Adrenal gland (tissue), 19 donors: ENCODE measurements at places on chromosomes 1 and 21. TPM values are rescaled to one million over a fixed set of nuclear protein-coding genes. Genes with fewer than 3 reads are reported as not detected.

GRCh38 chr1:182676274-182676673 lies 8.1 kb downstream of the RGS8 start:
- H3K4me3 ChIP-seq = no peak overlapping the region
- H3K27me3 ChIP-seq = no peaks in the 10 kb centered on the region
- H3K4me1 ChIP-seq = no peaks in the 10 kb centered on the region
- H3K27ac ChIP-seq = no peak overlapping the region
- no peak for DNase-seq

Gene SNIP1
- 21.1 TPM for total RNA-seq

GRCh38 chr1:43531107-43531905 lies 623 bp downstream of the PTPRF start:
- H3K4me1 ChIP-seq = no peaks in the 10 kb centered on the region
- H3K27me3 ChIP-seq = no peaks in the 10 kb centered on the region
- H3K36me3 ChIP-seq = no peaks in the 10 kb centered on the region

DNA sequence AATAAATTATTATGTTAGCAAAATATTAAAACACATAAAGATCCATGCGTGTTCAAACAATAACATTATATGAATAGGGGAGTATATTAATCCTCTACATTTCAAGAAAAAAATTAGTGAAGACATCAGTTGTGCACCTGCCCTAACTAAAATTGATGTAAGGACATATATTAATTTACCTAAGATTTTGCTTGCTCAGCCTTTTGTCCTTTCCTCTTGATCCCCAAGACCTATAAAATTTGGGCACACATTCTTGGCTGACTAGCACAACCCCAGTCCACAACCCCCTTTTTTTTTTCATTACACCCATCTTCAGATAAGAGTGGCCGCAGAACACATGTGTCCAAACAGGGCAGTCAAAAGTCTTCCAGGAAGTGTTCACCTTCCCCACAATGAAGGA lies 6.6 kb downstream of the KRTAP21-2 start:
- no peak overlapping the region for H3K4me3 ChIP-seq
- H3K27me3 ChIP-seq = no peaks in the 10 kb centered on the region
- H3K36me3 ChIP-seq = no peaks in the 10 kb centered on the region
- no peak for DNase-seq
- no peak overlapping the region for H3K27ac ChIP-seq
- no peaks in the 10 kb centered on the region for H3K4me1 ChIP-seq
